ENCODE measurements at places on chromosomes 16 and 17.

GRCh38 chr16:80407265-80407987 lies 133.4 kb upstream of the DYNLRB2 start:
- DNase-seq = no peak

GRCh38 chr17:82487910-82488309 lies 29.4 kb downstream of the NARF start:
- no peak for DNase-seq

DNA sequence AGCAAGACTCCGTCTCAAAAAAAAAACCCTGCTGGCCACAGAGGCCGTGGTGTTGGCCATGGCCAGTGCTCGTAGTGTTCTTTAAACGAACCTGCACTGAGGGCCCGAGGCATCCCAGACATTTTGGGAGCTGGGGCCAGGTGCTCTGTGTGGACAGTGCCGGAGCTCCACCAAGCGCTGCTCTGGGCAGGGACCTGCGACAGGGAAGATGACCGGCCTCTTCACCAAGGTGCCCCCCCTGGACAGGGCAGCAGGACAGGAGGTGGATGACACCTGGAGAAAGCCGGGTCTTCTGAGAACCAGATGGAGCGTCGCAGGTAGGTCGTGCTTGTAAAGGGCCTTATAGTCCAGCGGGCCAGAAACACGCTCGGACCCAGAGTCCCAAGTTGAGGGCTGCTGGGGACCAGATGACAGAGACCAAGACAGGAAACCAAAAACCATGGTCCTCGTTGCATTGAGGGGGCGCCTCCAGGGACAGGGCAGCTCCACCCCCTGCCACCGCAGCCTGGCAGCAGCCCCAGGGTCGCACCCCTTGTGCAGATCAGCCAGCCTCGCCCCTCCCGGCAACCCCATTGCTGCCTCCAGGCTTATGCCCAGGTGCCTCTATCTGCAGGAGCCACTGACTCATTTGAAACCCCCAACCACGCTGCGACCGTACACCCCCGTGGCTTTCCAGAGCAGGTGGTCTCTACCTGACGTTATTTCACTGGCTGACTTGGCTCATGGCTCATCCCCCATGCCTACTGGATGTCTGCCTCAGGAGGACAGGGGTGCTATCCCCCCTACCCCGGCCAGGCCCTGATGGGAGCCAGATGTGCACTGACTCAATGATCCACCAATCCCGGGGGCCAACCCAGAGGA lies 4.2 kb upstream of the NTN3 start:
- DNase-seq = no peak

- DNase-seq = no peak
Observed at GRCh38 chr17:47373002-47373401, 49.2 kb downstream of the EFCAB13 start.

- no peak for DNase-seq
Observed at GRCh38 chr16:53121043-53121620, 66.3 kb downstream of the CHD9 start.

DNA sequence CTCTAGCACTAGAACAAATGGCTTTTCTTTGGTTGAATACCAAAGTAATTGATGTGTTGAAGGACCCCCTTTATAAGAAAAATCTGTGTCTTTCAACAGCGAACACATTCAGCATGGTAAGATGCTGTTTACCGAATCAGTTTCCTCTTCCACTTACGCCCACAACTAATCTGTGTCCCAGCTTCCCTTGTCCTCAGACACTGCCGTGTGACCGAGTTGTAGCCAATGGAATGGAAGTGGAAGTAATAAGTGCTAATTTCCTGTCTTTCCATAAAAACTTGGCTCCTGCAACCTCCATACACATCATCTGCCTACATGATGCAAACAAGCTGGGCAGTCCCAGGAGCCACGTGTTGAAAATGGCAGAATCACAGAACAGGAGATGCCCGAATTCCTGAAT lies 10.4 kb downstream of the CDIPT start:
- DNase-seq = no peak
